ENCODE measurements at places on chromosomes 13 and 19.
A peak's percentile ranks its signal among the peaks of the same experiment; 100 is the strongest.

DNA sequence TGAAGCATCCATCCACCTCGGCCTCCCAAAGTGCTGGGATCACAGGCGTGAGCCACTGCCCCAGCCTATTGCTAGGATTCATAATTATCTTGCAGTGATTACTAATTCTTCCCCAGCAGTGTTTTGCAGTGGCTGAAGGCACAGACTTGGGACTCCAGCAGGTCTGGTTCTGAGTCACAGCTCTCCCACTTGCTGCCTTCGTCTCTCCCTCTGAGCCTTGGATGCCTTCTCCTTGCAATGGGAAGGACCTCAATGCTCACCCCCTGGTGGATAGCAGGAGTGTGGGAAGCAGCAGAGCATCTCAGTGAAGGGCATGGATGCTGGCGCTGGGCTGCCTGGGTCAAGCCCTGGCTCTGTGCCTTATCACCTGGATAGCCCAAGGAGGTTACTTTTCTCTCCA lies 37.6 kb upstream of the SHKBP1 start:
- no peak for DNase-seq

GRCh38 chr13:43494206-43494605 lies 292.6 kb downstream of the ENOX1 start:
- DNase-seq: no peak

DNA sequence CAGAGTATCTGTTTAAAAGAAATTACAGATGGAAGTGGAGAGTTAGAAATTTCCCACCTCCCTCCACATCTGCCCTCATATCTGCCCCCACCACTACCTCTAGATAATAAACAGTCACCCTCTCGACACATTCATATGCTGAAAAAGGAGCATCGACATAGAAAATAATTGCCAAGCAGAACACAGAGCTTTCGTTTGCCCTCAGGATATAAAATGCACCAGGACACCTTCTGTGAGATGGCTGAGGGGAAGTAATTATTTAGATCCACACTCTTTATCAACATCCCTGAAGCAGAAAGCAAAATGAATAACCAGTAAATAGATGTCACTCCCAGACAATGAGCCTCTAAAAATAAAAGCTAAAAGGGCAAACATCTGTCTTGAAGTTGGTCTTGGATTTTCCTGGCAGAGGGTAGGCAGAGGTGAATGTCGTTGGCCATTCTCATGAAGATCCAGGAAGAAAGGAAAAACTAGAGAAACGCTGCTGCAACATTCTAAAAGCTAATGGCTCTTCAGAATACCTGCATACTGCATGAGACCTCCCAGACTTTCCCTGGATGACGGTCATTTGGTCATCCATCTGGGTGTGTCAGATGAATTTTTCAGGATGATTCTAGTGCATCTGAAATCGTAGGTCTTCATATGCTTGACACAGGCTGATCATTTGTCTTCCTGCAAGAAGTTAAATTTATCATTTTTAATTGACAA lies 527.5 kb downstream of the RFC3 start:
- DNase-seq: no peak

GRCh38 chr19:49879243-49879963 lies 1.9 kb downstream of the TBC1D17 start:
- no peak for DNase-seq

DNA sequence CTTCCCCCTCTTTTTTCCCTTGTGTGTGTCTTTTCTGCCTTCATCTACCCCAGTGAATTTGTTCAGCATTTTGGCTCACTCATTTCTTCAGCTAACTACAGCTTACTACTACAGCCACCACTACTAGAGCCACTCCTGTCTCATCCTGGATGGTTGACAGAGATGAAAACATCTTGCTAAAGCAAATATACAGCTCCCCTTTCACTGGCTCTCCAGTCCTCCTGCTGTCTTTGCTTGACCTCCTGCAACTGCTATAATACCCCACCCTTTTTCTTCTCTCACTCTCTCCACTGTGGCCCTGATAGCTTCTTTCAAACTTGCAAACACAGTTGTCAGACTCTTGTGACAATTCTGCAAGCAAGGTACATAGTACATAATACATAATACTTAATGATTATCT lies 523.6 kb downstream of the DCT start:
- DNase-seq: no peak

DNA sequence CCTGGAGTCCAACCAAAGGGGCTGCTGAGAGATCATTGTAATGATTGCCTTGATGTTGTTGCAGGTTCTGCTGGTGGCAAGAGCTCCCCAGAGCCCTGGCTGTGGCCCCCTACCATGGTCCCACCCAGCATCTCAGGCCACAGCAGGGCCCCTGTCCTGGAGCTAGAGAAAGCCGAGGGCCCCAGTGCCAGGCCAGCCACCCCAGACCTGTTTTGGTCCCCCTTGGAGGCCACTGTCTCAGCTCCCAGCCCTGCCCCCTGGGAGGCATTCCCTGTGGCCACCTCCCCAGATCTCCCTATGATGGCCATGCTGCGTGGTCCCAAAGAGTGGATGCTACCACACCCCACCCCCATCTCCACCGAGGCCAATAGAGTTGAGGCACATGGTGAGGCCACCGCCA lies 15.5 kb downstream of the NCAN start:
- no peak for DNase-seq

DNA sequence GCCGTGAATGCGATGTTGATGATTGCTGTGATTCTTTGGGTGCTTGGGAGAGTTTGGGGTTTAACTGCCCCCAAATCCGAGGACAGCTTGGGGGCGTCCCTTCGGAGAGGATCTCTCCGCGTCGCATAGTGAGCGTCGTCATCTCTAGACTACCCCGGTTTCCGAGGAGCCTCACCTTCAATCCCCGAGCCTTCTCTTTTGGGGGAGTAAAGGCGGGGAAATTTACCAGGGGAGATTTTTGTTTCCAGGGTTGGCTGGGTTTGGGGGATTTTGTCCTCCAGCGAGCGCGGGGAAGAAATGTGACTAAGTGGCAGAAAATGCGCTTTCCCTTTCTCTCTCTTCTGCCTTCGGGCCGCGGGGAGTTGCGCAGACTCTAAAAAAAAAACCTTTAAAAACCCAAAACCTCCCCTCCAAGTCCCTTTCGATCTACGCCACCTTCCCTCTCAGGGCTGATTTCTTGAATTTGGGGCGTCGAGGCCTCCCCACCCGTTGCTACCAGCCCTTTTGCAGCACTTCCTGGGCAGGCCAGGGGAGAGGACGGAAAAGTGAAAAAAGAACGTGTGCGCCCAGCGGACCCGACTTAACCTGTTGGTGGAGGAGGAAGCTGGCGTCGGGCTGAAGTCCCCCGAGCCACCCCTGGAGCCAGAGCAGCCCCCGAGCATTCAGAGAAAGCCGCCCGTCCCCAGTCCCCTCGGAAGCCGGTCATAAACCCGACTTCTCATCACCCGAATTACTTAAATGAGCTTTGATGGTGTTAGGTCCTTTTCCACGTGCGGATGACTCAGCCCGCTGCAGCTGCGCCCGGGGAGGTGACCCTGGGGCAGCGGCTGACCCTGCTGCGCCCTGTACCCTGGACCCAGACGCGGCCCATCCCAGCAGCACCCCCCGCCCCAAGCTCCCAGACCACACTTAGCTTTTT lies 17.7 kb downstream of the NFIX start:
- no peak for DNase-seq

GRCh38 chr13:59495299-59495698 lies 668.4 kb downstream of the DIAPH3 start:
- DNase-seq: no peak

GRCh38 chr13:51234676-51235075 lies 12.5 kb downstream of the FAM124A start:
- no peak for DNase-seq

GRCh38 chr13:31880851-31881494 lies 141.6 kb downstream of the RXFP2 start:
- DNase-seq: no peak

DNA sequence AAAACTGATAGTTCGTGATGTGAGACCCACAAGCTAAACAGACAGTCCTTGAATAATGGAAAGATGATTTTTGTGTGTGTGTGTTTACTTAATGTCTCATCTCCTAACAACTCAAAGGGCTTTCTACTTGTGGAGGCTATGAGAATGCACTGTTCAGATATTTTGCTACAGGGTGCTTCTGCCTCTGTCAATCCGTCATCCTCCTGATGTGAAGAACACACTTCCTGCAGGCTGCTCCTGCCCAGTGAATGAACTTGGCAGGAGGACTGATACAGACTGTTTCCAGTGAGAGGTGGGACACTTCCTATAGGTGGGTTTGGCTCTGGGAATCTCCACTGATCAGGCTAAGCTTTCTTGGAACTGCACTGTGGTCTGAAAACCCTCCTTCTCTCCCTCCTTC lies 168.4 kb upstream of the STARD13 start:
- peak; percentile 61 for DNase-seq

DNA sequence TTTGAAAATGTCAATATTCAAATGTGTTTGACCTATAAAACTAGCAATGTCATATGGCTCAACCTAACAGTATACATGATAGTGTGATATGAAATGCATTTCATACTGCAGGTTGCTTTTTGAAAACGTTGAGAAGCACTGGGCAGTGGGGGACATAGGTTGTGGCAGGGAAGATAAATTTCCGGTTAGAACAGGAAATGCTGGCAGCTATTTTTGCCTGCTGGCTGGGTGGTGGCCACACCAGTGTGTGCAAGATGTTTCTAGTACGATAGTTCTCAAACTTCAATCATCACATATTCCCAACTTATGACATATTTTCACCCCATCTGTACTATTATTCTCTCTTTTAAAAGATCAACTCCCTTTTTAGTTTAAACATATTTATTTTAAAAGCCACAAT lies 17.2 kb downstream of the FXYD5 start:
- no peak for DNase-seq

DNA sequence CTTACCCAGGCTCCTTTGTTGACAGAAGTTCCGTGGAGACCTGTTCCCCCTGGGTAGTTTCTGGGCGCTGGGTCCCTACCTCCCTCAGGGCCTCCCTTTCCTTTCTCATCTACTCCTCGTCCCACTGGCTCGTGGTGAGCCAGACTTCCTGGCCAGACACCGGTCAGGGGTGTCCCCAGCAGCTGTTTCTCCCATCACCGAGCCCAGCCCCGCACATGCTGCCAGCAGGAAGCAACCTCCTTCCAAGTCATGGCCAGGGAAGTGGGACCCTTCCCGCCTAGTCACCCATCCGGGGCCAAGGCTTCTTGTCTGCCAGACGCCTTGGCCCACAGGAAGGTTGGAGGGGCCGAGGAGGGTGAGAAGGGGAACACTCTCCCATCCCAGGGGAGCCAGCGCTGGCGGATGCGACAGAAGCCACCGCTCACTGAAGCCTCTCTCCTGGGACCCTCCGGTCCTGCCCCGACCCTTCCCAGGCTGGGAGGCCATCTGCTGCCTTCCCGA lies 5.7 kb downstream of the PAK4 start:
- DNase-seq: no peak

- no peak for DNase-seq
These were observed 169.8 kb downstream of the ATP8A2 start for GRCh38 chr13:25541434-25542123.

DNA sequence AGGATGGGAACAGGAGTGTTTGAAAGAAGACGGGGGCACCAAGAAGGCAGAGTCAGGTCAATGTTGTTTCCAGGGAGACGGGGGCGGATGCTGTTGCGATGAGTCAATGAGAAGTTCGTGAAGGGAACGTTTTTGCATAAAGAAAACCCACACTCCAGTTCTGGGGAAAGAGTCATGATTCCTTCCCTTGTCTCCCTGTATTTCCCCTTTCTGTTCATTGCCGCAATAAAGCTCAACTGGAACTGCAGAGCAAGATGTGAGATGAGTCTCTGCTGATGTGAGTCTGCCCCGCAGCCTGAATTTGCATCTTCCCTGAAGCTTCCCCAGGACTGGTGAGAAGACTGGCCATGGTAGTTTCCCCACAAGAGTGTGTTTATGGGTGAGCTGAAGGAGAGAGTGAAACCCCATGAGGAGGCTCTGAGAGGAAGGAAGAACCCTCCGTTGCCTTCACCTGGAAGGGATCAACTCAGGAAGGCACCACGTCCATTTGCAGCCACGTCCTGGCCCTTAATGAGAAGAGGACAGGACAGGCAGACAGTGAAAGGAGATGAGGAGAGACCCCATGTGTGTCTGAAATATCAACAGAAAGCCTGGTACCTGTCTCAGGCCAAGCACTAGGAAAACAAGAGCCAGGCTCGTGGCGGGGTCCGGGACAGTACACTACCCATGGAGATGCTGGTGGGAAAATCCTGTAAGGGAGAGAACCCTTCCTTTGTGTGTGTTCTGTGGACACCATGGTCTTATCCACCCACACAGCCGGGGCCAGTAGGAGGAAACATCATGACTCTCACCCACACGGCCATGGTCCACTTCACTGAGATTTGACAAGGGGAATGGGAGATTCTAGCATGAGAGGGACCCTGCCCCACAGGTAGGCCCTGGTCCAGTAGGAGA lies 13.7 kb downstream of the LILRA1 start:
- DNase-seq: no peak

- DNase-seq: no peak
These were observed 185.7 kb downstream of the VWA8 start for GRCh38 chr13:41775251-41775650.

DNA sequence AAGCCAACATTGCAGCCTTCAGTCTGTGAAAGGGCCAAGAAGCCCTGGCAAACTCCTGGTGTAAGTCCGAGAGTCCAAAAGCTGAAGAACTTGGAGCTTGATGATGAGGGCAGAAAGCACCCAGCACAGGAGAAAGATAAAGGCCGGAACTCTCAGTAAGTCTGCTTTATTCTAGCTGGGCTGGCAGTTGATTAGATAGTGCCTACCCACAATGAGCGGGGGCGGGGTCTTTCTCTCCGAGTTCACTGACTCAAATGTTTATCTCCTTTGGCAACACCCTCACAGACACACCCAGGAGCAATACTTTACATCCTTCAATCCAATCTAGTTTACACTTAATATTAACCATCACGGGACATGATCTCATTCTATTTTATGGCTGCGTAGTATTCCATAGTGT lies 1317.1 kb downstream of the SLITRK1 start:
- DNase-seq: no peak

DNA sequence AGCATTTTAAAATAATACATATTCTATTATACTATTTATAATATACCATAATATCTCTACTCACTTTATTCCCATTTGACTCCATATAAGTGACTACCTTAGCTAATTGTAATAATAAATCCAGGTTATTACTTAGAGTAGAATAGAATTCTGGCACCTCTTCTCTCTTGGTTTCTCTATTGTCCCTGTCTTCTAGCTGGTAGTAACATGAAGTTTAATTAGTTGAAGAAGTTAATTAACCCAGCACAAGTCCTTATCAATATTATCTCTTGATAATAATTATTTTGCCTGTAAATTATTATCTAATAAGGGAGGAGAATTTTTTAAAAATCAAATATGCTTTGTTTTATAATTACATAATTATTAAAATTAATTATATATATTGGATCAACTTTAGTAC lies 1571.2 kb upstream of the PRR20A start:
- no peak for DNase-seq

DNA sequence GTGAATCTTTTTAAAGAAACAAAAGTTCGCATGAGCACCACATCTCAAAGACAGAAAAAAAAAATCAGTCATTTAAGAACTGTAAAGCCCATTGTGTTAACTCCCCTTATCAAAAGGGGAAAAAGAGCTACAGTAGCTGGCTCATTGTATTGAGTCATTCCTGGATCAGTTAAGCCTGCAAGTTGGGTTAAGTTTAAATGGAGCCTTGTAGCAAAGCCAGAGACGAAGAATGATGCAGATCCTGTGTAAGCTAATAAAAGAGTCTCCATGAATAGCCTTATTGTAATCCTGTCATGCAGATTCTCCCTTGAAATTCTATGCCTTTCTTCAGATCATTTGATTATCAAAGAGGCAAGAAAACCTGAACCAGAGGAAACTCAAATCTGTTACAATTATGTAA lies 83.8 kb downstream of the CRYL1 start:
- DNase-seq: no peak

GRCh38 chr13:49448753-49449152 lies 4.7 kb downstream of the SETDB2 start:
- no peak for DNase-seq

Measured in T47D (cell line).